ENCODE measurements at places on chromosomes 3 and 15.
A peak's percentile ranks its signal among the peaks of the same experiment; 100 is the strongest.

GRCh38 chr3:14532691-14533456, 7.3 kb downstream of the GRIP2 start:
- DNase-seq = no peak

- DNase-seq = no peak
These were observed 16.6 kb upstream of the RPLP1 start for GRCh38 chr15:69435985-69436384.

- DNase-seq = no peak
These were observed 277.9 kb upstream of the SEMA6D start for GRCh38 chr15:47439146-47440111.

DNA sequence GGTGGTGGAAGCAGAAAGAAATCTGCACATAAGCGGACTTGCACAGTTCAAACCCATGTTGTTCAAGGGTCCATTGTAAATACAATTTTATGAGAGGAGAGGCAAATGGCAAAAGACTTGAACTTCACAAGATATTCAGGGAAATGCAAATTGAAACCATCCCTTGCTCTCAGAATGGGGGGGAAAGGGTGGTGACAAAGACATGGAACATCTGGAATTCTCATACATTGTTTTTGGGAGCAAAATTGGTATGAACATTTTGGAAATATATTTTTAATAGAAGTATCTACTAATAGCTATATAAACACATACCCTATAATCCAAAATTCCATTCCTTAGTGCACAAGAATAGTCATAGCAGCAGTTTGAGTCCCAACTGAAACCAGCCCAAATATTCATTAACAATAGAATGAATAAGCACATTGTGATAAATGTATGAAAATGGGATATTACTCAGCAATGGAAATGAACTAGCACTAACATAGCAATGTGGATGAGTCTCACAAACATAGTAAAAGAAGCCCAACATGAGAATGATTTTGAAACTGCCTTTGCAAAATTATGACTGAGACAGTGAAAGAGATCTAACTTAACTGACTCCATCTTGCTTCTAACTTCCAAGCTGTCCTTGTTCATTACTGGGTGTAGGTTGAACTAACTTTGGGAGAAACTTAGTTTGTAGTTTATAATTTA, 77.2 kb downstream of the CD200R1L start:
- no peak for DNase-seq

- DNase-seq = no peak
These were observed 12.5 kb downstream of the MAP6D1 start for GRCh38 chr3:183812761-183813445.

- DNase-seq = no peak
These were observed 68.0 kb downstream of the CASR start for GRCh38 chr3:122251428-122251827.

DNA sequence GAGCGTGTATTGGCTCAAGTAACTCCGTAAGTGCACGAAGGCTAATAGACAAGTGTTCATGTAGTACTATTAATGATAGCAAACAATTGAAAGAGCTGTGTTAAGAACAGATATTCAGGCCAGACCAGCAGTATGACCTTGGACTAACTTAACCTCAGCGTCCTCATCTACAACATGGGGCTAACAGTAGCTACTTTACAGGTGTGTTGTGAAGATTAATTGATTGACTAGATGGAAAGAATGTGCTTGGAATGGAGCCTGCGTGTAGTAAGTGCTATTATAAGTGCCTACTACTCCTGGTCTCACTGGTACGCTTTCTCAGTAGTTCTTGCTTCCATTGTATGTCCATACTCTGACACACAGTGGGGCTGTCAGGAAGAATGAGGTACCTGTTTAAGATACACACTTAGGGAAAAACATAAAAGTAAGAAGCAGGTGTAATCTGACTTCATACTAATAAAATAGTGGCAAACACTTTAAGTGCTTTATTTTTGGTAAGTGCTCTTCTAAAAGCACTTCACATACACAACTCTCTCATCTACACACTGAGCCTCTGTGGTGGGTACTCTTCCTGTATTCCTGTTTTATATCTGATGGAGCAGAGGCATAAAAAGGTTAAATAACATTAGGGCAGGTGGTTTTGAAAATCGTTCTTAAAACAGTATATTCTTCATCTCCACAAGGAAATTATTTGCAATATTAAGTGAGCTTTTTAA, 24.3 kb upstream of the FBXL22 start:
- DNase-seq = no peak

GRCh38 chr3:197428117-197428801, 127.5 kb downstream of the BDH1 start:
- DNase-seq = peak; percentile 60

GRCh38 chr3:196079682-196080081, 2.2 kb downstream of the TFRC start:
- no peak for DNase-seq

- DNase-seq = no peak
These were observed 225.2 kb downstream of the VPS13C start for GRCh38 chr15:61835029-61835428.

DNA sequence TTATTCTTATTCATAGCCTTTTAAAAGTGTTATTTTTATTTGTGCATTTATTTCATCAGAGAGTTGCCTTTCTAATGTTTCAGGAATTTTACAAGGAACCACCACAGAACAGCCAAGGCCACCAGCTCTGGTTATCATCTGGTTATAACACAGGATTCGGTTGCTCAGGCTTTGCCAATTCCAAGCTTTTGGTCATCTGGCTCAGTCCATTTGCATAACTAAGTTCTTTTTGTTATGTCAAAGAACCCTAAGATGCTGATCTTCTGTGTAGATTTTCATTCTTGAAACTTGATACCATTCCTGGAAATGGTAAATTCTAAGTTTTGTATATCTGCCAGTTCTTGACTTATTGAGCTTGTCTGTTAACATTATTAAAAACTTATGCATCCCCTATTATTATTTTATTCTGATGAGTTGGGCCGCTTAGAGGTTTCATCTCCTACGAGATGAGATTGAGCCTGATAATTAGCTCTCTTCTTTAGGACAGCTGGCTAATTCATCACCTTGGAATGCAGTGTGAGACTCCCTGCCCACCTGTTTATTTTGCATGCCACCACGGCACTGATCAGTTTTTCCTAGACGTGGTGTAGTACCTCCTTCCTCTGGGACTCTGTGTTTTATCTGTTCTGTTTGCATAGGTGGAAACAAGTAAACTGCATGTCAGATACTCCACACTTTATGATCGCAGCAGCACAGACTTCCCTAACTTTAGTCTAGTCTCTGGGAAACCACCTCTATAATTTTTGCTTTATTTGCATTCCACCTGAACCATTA, 264.8 kb downstream of the SLCO3A1 start:
- DNase-seq = no peak

- no peak for DNase-seq
These were observed 8.6 kb upstream of the ISG20 start for GRCh38 chr15:88630141-88630721.

GRCh38 chr3:190059242-190059590, 61.5 kb downstream of the P3H2 start:
- no peak for DNase-seq

DNA sequence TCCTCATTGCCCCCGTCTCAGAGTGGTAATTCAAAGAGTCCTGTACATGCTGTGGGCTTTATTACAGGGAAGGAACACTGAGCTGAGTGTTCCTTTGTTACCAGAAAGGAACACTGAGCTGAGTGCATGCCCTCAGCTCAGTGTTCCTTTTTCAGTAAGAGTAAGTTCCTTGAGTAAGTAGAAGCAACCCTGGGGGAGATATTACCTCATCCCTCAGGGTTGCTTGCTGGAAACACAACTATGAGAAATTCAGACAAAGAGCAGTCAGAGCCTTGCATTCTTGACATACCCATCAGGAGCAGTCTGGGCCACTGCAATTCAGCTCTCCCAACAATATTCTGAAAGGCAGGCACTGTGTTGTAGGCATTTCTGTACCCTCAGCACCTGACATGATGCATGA, 17.0 kb downstream of the CHRM5 start:
- no peak for DNase-seq

- DNase-seq = no peak
These were observed 38.8 kb downstream of the BHLHE40 start for GRCh38 chr3:5017925-5018531.

DNA sequence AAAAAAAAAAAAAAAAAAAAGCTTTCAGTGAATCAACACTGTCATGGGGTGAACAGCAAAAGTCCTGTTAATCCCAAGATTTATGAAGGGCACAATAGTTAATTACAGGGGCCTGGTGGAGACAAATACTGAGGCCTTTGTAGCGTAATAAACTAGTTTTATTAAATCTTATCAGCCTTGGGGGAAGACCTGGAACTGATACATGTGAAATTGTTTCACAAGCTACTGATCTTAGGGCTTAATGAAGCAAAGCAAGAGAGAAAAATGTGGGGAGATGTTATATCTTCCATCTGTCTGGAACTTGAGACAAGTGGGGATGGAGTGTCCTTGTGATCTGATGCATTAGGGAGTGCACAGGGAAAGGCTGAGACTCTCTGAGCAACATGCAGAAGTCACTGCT, 47.9 kb upstream of the OSBPL11 start:
- no peak for DNase-seq

- DNase-seq = no peak
These were observed 13.2 kb downstream of the IQCB1 start for GRCh38 chr3:121821421-121822199.

DNA sequence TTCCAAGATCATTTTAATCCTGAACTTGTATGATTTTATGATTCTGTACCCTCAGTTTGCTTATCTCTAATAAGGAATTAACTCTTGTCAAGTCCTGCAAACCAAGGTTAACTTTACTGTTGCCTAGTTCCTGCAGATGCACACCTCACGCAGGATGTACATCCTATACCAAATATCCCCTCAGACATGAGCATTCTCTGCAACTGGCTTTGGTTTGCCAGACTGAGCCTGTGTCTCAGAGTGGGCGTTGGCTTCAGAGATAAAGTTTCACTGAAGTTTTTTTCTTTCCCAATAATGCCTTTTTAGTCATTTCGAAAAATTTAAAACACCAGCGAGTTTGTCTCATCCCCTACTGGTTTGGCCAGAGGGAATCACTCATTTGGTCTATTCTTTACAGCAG, 173.9 kb downstream of the NR2F2 start:
- DNase-seq = no peak

DNA sequence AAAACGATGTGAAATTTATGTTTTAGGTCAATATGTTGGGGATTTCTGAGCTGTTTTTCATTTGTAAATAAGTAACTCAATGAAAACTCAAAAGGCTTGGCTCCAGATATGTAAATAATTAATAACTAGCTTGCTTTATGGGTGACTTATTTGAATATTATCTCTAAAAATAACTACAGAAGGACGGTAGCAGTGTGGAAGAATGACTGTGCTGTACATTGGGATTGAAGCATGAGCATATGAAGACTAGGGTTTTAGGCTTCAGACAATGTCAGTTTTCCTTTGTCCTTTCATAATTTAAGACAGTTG, 343.9 kb downstream of the GRM7 start:
- DNase-seq = no peak

DNA sequence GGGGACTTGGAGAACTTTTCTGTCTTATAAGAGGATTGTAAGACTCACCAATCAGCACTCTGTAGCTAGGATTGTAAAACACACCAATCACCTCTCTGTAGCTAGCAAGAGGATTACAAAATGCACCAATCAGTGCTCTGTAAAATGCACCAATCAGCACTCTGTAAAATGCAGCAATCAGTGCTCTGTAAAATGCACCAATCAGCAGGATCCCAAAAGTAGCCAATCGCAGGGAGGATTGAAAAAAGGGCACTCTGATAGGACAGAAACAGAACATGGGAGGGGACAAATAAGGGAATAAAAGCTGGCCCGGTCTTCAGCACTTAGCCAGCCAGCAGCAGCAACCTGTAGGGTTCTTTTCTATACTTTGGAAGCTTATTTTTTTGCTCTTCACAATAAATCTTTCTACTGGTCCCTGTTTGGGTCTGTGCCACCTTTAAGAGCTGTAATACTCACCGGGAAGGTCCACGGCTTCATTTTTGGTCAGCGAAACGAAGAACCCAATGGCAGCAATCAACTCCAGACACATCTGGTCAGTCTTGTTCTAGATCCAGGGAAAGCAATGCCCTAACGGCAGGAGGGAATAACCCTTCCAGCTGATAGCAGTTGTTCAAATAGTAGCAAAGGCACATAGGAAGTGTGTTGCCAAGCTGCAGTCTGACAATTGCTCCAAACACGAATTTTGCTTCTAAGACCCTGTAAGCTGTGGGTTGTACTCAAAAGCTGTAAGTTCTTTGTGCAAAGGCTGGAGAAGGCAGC, 135.6 kb downstream of the TJP1 start:
- DNase-seq = no peak
